NCI-H345 (cell line): ENCODE measurements at places on chromosomes 2 and 18.
A peak's percentile ranks its signal among the peaks of the same experiment; 100 is the strongest.

DNA sequence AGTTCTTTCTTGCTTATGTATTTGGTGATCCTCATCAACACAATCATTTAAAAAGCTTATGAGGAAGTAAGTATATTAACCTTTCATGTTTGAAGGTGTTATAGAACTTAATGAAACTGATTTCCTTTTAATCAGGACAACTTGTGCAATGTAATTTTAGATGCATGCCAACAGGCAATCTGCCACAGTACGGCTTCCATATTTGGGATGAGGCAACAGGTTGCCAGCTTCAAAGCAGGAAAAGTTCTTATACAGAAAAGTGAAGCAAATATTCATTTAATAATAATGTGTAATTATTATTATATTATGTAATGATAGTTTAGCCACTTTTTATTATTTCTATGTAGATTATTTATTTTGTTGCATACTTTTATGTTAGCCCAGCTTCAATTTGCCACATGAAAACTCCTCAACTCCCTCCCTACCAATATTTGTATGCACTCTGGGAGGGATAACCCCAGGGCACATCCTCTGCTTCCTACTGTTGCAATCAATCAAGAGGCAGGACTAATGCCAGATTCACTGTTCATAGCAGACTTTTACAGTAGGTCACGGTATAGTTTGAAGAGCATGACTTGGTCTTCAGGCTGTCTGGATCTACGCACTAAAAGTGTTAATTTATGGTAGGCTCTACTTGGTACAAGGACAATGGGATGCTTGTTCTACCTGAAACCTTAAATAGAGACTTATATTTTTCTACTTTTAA is 277.2 kb downstream of the AGPS start:
- DNase-seq = peak; percentile 18

DNA sequence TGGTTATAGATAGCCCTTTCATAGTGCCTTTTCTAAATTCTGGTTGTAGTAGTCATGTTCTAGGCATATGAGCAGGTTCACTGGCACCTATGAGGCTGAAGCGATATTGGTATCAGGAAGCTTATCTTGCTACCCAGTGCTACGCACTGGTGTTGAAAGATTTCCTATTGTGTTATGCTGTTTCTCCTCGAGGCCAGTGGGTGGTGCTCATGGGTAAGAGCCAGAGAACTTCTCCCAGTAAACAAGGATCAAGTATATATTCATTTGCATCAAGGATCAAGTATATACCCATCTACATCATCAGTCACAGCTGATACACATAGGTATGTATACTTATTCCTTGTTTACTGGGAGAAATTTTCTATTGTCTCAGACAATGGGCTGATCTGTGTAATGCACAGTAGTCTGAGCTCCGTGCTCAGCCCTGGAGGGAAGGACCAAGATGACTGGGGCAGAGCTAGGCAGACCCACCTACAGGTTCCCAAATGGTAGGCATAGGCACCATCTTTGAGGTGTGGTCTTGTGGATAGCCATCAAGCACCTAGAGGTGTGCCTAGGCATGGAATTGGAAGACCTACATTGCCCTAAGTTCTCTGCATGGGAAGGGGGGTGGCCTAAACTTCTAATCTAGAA is 101.2 kb upstream of the GALNT13 start:
- DNase-seq = no peak

DNA sequence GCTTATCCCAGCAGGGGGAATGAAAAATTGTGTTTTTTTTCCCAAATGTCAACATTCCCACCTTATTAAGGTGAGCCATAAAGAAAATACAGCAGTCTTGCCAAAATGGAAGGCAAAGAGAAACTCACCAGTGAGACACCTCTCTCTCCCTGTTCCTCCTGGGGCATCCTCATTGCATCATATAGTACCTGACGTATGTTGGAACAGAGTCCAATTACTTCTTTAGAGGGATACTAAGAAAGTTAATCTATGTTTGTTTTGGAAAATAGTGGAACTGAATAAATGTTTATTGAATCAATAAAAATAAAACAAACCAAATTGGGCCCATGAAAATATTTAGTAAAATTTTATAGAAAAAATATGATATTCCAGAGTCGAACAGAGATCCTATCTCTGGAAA is 700.4 kb downstream of the LRRTM4 start:
- DNase-seq = no peak

- DNase-seq = no peak
These were observed 1.6 kb downstream of the ADCY3 start for GRCh38 chr2:24918326-24919036.

GRCh38 chr2:182057002-182057401 is 71.3 kb downstream of the PPP1R1C start:
- DNase-seq = no peak

GRCh38 chr2:41924024-41924423 is 123.8 kb upstream of the PKDCC start:
- DNase-seq = no peak

DNA sequence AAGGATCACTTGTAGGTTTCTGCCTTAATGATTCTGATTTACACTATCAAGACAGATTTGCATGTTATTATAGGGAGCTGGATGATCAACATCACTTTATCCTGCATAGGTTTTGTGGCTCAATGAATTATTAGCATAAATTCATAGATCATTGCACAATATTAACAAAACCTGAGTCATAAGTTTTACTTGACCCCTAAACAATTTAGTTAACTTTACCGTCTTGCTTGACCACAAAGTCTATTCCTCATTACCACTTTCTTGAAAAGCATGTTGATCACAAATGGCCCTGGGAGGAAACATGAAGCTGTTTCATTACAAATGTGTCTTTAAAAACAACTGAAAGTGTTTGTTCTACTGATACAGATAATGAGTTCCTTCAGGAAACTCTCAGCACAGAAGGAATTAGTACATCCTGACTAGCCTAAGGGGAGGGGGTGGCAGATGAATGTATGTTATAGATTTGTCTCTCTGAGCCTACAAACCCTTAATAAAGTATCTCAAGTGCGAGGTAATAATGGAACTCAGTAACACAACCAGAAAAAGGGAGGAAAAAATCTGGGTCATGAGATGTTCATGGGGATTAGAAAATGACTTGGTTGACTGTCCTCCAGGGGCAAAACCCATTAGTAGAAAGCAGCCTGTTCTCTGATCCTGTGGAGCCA is 303.4 kb downstream of the PIK3C3 start:
- DNase-seq = no peak

DNA sequence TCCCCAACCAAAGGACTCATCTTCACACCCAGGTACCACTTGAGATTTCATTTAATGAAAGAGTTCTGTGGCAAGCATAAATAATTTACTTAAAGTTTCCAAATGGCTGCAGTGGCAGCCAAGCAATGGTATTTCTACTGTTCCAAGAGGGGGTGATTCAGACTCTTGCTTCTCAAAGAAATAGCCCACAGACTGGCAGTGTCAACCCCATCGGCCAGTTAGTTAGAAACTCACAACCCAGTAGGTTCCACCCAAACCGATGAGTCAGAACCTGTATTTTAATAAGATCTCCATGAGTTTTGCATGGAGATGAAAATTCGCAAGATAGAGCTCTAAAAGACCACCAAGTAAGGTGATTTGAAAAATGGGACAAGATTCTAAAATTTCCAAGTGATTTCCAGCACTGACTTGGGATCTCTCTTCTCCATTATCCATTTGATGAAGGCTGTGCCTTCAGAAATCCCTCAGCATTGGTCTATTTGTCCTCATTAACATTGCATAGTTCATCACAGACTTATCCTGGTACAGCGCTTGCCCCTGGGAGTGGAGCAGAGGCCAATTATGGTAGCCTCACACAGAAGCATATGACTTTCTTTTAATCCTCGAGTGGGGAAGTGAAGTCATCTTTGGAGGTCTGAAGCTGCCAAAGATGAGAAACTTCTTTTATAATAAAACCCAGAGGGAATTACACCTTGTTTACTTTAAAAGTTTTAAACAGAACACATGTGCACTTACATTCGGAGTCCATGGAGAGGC is 361.4 kb upstream of the ID2 start:
- no peak for DNase-seq

GRCh38 chr2:154556146-154556545 is 142.3 kb upstream of the KCNJ3 start:
- no peak for DNase-seq

DNA sequence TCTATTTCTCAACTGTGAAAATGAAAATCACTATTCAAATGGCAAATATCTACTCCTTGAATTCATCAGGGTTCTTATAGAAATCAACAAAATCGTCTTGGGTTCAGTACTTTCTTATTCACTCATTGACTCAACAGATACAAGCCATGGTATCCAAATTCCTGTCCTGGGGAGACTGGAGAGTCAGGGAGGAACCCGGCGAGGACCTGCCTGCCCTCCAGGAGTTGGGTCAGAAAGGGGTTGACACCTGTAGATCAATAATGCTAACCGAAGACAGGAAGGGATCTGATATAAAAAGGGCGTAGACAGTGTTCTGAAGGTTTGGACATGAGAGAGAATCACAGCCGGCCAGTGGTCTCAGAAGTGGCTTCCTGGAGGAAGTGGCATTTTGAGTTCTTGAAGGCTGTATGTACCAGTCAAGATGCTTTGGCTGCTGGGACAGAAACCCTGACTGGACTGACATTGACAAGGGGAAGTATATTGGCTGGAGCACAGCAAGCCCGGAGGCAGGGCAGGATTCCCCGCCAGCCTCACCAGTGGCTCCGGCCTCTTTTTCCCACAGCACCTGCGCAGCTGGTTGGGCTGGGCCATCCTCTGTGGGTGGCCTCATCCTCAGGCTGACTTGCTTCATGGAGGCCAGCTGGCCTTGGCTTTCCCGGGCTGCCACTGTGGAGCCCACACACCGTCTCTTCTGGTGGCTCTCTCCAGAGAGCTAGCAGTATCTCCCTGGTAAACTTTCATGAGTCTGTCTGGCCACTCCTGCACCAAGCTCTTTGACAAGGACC is 3.0 kb downstream of the LRRFIP1 start:
- DNase-seq = no peak

GRCh38 chr2:183242937-183243336 is 118.7 kb downstream of the NUP35 start:
- DNase-seq = peak; percentile 92

DNA sequence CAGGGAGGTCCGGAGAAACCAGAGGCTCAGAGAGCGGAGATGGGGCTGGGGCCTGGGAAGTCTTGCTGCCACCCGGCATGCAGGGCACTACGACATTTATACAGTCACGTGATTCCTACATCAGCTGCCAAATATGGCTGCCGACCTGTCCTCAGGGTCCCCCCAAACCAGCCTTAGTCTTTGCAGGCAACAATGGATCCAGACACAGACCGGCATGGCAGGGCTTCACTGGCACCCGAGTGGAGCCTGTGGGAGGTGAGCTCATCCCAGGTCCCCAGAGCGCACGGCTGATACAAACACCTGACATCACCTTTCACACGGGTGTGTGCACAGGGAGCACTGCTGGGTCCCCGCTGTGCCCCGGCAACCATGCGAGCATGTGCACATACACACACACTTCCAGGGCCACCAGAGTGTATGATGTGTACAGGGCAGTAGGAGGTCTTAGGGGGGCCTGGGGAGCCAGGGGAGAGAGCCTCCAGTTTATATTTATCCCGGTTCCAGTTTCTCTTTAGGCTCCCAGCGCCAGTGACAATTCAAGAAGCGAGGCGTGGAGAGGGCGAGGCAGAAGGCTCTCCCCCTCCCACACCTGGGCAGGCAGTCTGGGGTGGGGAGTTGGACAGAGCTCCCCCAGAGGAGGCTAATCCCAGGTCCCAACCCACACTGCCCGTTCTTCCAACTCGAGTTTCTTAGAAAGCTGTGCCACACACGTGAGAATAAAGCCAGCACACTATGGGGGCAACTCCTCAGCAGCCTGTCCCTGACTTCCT is 2.7 kb downstream of the SEMA4C start:
- DNase-seq = no peak

DNA sequence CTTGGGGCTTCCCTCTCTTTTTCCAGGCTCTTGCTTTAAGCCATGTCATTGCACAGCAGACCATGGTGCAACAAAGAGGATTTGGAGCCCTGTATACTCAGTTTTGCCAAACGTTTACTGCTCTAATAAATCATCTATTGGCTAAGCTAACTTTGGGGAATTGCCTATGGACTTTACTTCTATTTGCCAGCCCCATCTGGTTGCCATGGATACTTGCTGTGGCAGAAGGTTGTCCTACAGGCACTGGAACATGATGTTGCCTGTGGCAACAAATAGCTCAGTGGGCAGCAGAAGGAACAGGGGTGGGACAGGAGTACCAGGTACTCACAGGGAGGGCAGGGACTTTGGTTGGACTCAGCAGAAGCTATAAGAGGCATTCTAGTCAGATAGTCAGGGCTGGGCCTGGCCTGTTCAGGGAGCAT is 129.7 kb downstream of the CCDC85A start:
- no peak for DNase-seq

DNA sequence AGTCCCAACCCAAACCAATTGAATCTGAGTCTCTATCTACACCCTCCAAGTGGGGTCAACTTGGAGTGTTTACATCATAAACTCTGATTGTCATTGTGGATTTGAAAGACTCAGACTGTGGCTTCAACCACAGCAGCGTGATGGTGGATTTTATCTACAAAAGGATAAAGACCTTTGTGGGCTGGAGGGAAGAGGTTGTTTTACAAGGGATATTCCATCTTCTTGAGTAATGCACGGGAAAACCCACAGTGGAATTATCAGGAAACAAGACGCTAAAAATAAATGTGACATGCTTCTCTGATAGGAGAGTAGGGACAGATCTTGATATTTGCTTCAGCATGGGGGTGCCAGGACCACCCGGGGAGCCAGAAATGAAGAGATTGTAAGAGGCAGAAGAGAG is 93.5 kb downstream of the LPIN1 start:
- DNase-seq = no peak

- DNase-seq = no peak
These were observed 6.0 kb downstream of the ERBB4 start for GRCh38 chr2:212532585-212532984.

GRCh38 chr18:23711426-23711825 is 22.2 kb downstream of the LAMA3 start:
- DNase-seq = no peak

DNA sequence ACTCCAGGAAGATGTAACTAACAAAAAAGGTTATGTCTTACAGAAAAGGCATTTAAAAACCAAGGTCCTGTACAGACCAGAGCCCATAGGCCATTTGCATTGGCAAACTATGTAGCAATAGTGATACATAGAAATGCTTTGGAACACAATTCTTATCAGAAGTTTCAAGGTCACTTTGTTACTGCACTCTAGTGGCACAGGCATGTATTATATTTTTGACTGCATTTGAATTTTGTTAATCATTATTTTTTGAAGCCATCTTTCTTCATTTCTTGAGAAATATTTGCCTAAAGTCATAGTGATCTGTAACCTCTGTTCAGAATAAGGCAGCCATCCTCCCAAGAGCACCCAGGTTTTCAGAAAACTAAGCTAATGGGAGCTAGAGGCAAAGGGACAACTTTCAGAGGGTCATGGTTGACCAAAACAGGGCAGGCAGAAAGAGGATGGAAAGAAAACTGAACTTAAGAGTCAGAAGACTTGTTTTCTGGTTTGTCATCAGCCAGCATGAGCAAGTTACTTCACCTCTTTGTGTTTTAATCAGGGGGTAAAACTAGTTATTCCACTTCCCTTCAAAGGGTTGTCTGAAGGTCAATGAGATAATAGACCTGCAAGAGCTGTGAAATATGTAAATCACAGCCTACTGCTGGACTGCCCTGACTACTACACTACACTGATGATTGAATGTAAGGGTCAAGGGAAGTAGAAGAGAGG is 41.5 kb downstream of the SLC38A11 start:
- peak; percentile 10 for DNase-seq
